ENCODE measurements at places on chromosomes 5 and 9.

GRCh38 chr5:138996120-138996519 lies 121.0 kb upstream of the LRRTM2 start:
- DNase-seq: no peak

DNA sequence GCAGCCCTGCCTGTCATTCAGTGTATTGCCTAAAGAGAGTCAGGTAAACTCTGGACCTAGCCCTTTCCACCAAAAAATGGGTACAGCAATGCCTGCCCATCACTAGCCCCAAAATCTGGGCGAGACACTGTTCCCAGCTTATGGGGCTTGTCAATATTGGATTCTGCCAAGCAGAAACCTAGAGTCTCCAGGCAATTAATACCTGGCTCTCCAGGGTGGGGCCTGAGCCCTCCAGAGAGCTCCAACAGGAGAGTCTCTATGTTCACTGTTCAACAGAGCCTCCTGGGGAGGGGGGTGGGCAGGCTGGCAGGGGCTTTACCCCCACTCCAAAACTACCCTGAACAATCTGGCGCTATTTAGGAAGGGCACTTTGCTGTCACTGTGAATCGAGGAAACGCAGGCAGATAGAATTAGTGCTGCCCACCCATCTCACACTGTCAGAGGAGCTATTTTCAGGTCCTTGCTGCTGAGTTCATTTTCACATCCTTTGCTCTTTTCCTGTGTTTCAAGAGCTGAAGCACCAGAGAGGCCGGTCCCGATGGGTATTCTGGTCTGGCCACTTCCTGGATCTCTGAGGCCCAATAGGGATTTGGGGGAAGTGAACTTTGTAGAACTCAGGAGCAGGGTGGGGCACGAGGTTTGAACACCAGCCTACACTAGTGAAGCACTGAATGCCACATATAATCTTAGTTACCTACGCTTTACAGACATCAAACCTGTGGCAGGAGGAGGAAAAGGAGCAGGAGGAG lies 121.8 kb downstream of the C5orf15 start:
- DNase-seq: no peak

GRCh38 chr9:93546356-93546755 lies 30.0 kb upstream of the PHF2 start:
- DNase-seq: no peak

- DNase-seq: no peak
These were observed 1968.2 kb upstream of the NUDT12 start for GRCh38 chr5:105530716-105531261.

GRCh38 chr9:21381448-21382339 lies 3.5 kb downstream of the IFNA2 start:
- DNase-seq: no peak

GRCh38 chr5:66987126-66987525 lies 209.5 kb downstream of the CD180 start:
- DNase-seq: peak; percentile 35

DNA sequence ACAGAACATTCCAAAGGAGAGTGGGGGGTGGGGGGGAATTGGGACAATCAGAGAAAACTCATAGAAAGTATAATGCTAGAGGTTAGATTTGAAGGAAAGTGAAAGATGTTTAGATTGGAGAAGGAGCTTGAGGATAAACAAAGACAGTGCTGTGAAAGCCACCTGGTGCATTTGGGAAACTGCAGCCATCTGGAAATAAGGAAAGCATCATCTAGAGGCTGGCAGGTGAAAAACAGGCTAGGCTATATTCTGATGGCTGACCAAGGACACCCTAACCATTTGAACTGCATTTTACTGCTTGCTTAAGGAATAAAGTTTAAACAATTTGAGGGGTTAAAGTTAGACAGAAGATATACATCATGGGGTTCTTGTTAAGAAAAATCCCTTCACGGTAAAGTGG lies 296.4 kb downstream of the CETN3 start:
- DNase-seq: no peak

- peak; percentile 33 for DNase-seq
These were observed 4.9 kb upstream of the FRRS1L start for GRCh38 chr9:109171926-109172325.

Data from fibroblast of pulmonary artery (primary cell).